ENCODE measurements at places on chromosomes 4 and X.

- DNase-seq = no peak
Measured at GRCh38 chrX:50971395-50971794, 60.9 kb downstream of the BMP15 start.

GRCh38 chrX:7948483-7948882 is 21.3 kb upstream of the PNPLA4 start:
- DNase-seq = no peak

GRCh38 chr4:113503691-113504090 is 257.8 kb downstream of the CAMK2D start:
- DNase-seq = no peak

- no peak for DNase-seq
Measured at GRCh38 chrX:16836371-16836770, 33.8 kb downstream of the RBBP7 start.

GRCh38 chrX:72060196-72060920 is 71.4 kb downstream of the RTL5 start:
- DNase-seq = no peak

DNA sequence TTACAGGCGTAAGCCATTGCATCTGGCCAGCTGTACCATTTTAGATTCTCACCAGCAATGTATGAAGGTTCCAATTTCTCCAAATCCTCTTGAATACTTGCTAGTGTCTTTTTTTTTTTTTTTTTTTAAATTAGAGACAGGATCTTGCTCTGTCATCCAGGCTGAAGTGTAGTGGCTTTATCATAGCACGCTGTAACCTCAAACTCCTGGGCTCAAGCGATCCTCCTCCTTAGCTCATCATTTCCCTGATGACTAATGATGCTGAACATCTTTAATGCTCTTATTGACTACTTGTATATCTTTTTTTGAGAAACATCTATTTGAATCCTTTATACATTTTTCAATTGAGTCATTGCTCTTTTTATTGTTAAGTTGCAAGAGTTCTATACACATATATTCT is 40.3 kb downstream of the HDAC8 start:
- no peak for DNase-seq

- DNase-seq = no peak
Measured at GRCh38 chrX:139647597-139647996, 60.4 kb downstream of the MCF2 start.

GRCh38 chr4:106041294-106042002 is 146.2 kb downstream of the NPNT start:
- no peak for DNase-seq

DNA sequence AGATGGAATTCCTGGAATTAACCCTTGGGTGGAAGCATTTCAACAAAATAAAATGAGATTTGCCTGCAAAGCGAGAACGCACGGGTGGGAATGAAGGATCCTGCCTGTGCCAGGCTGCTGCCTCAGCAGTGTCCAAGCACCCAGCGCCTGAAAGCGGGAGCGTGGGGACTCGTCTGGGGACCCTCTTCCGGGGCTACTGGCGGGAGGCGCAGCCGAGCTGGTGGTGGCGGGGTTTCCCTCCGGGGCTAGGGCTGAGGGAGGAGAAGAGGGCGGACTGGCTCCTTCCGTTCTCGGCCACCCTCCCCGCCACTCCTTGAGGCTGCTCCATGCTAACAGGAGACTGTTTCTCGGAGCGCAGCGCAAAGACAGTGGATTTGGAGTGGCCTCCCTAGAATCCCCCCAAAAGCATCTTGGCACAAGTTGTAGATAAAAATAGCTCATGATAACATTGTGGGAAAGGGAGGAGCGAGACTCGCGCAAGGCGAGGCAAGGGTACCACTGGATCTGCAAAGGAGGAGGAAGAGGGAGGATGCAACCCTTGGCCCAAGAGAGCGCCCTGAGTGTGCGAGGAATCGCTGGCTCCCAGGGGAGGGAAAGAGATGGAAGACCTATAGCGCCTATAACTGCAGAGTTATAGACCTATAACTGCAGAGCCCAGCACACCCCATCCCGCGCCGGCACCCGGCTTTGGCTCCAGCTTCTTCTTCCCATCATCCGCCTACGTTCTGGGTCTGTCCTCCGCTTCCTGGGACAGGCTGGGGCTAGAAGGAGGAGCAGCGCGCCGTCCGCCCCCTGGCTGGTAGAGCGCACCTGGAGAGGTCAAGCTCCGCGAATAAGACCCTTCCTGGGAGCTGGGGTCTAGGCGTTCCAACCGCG is 1.3 kb downstream of the HS3ST1 start:
- no peak for DNase-seq

- no peak for DNase-seq
Measured at GRCh38 chr4:106647451-106647850, 278.9 kb upstream of the GIMD1 start.

- no peak for DNase-seq
Measured at GRCh38 chr4:27101126-27101525, 240.5 kb downstream of the STIM2 start.

DNA sequence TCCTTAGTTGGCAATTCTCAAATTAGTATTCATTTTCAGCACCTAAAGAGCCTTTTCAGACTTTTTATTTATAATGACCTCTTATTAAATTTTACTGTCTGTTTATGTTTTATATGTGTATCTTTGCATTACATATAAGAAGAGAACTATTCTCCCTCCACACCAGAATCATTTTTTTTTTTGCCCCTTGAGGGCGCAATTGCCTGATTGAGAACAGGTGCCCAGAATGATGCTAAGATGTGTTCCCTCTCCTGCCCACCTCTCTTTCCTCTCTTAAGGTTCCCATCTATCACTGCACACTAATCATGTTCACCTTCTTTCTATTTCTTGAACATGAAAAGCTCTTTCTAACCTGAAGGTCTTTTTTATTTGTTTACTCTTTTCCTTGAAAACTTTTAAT is 44.2 kb upstream of the ADAM29 start:
- no peak for DNase-seq

- DNase-seq = no peak
Measured at GRCh38 chrX:30935985-30936384, 46.9 kb upstream of the TAB3 start.

DNA sequence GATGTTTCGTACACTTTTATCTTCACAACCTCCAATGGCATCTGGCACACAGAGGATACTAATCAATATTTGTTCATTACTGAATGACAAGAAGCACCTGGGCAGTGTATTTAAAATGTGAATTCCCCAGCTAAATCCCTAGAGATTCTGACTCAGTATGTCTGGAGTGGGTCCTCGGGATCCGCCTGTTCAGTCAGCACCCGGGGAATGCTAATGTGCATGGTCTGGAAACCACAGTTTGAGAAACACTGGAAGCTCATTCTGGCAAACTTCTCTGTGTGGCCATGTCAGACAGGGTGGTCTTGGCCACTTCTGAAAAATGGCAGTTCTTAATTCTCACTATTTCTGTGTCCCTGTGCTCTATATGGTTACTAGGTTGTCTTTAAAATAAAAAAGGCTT is 138.8 kb upstream of the VCX start:
- no peak for DNase-seq

GRCh38 chr4:13032936-13033335 is 451.2 kb downstream of the RAB28 start:
- no peak for DNase-seq

GRCh38 chr4:163109967-163110366 is 56.7 kb downstream of the NAF1 start:
- DNase-seq = no peak

GRCh38 chr4:115824630-115825029 is 711.2 kb upstream of the NDST4 start:
- no peak for DNase-seq

DNA sequence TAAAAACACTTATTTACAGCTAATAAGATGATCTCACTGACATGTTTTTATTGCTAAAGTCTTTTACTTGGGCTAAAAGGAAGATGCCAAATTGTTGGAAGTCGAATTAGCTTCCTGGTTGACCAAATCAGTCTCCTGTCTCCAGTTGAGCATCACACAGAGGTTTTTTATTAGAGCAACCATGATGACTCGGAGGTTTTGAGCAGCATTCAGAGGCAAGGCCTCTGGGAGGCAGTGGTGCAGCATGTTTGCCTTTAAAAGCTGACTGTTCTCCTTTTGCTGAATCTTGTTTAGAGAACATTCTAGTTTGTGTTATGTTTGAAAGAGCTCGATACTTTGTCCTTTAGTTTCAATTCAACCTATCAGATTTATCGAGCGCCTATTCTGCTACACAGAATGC is 2.1 kb downstream of the UCHL1 start:
- no peak for DNase-seq

DNA sequence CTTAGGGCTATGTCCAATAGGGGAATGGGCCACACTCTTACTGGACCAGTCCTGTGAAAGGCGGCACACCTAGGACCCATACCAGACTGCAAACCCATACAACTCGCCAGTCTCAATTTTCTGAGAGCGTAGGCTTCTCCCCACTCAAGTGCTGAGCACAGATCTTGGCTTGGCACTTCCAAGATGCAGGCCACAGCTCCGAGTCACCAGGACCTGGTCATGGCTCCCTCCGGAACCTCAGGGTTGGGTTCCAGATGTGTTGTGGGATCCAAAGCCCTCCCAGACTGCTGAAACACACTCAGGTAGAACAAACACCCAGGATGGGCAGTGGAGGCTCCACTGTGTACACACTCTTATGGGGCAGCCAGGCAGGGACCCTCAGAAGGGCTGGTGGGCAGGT is 103.3 kb downstream of the TMEM144 start:
- DNase-seq = no peak

GRCh38 chr4:94290245-94290644 is 52.4 kb downstream of the HPGDS start:
- no peak for DNase-seq

GRCh38 chrX:140918398-140919038 is 83.9 kb upstream of the SPANXB1 start:
- no peak for DNase-seq

DNA sequence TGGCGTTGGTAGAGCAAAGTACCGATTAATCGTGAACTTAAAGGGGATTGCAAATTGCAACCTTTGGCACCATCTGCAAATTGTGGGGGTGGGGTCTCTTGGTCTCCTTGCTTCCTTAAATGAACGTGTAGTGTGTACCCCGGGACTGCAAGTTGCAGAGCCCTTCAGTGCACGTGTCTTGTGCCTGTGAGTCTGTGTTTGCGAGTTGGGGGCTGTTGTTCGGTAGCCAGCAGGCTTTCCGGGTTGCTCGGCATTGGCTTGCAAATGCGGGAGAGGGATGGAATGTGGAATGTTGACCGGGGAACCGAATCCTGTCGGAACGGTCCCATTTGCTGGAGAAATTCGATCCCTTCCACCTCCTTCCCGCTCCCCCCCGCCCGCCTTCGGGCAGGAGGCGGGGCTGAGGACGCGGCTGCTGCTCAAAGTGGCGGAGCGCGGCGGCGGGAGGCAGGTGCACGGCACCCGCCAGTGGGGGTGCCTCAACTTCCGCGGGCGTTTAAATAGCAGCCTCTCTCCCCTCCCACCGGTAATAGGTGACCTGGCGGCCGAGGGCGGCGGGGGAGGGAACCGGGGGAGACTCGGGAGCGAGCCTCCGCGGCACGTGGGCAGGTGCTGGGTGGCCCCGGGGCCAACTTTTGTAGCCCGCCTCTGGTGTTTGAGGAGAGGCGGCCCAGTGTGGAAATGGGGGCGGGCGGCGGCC is 1.5 kb downstream of the JADE1 start:
- DNase-seq = no peak

DNA sequence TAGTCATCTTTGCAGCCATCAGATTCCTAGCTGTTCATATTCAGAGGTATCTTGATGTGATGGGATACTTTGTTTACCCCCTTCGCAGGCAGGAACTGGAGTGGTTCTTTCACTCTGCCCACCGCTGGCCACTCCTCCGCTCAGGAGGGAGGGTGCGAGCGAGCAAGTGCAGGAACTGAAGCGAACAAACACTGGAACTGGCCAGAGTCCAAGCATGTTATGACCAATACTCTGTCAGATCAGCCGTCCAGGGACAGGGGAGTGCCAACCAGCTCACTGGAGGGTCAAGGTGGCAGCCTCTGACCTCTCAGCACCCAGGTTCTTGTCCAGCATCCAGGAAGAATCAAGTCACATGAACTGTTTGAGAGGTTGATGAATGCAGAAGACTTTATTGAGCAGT is 18.0 kb upstream of the MANBA start:
- DNase-seq = no peak

GRCh38 chrX:16610121-16610621 is 39.8 kb upstream of the S100G start:
- no peak for DNase-seq

DNA sequence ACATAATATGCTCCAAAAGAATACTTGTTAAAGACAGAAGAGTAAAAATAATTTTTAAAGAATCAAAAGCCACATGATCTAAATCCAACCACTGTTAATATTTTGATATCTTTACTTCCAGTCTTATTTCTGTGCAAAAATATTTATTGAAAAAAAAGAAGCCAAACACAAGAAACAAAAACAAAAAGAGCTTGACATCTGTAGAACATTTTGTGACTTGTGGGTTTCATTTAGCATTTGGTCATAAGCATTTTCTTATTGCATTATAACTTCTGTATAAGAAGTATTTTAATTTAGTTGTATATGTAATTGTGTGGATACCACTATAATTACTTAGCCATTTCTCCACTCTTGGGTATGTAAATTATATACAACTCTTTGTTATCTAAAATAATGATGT is 63.1 kb downstream of the DIPK2B start:
- no peak for DNase-seq

DNA sequence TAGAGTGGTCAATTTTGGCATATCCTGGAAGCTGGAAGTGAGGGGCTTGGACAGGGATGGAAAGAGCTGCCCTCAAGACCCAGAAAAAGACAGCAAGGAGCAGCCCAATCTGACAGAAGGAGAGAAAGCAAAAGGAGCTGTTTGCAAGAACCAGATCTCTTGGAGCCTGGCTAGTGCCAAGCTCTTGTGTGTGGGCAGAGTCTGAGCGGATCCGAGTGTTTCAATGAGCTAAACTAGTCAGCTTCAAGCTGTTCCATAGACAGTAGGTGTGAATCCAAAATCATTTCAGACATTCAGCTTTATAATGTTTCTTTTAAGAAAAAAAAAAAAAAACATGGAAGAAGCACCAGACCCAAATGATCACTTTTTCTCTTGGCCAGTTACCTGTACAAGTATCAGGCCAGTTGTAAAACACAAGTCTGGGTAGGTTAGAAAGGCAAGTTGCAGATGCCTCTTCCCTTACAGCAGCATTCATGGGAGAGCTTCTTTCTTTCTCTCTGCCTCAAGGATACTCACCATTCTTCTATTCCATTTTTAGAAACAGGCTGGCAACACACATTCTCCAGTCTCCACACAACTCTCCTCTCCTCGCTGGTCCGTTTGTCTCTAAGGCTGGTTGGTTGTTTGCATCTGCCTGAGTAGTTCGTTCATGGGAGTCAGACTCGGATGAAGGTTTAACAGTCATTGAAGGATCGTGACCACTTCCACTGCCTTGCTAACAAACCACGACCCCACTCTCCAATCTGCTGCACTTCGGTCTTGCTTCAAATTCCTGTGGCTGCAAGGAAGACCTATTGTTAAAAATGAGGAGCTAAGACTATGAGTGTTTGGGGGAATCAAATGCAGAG is 105.2 kb upstream of the GATB start:
- DNase-seq = no peak

All from thoracic aorta (tissue), 2 donors.